Cortex of kidney (tissue), 1 donor: ENCODE measurements at places on chromosomes 4 and X.
A peak's percentile ranks its signal among the peaks of the same experiment; 100 is the strongest.

GRCh38 chr4:122826079-122826527, 528 bp upstream of the FGF2 start:
- no peak for DNase-seq

- DNase-seq: peak; percentile 55
Measured at GRCh38 chr4:78056265-78057129, 626 bp upstream of the FRAS1 start.

DNA sequence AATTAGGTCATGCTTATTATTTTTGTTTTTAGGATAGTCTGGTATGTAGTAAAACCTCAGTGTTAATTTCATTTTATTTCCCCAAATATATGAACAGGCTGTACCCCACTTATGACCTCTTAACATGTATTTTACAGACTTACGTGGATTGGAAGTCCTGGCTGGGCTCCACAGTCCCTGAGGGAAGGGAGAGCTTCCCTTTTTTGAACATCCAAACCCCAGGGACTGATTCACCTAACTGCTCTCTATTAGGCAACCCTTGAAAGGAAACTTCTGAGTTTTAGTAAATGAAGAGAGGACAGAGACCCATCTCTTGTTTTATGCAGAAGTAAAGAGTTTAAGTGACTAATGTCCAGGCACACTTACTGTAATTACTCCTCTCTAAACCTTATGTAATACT, 233.1 kb upstream of the SPRY1 start:
- no peak for DNase-seq

DNA sequence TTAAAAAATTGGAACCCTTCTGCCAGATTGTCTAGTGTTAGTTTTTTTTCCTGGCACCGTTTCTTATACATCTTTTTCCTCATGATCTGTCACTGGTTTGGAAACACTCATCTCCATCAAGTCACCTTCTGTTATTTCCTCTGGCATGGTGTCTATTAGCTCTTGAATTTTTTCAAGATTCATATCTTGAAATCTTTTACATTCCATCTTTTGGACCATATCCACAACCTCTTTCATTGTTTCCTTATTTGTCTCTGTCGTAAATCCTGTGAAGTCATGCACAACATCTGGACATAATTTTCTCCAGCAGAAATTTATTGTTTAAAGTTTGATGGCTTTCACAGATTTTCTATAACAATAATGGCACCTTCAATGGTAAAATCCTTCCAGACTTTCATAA, 10.2 kb upstream of the TMEM185A start:
- no peak for DNase-seq

DNA sequence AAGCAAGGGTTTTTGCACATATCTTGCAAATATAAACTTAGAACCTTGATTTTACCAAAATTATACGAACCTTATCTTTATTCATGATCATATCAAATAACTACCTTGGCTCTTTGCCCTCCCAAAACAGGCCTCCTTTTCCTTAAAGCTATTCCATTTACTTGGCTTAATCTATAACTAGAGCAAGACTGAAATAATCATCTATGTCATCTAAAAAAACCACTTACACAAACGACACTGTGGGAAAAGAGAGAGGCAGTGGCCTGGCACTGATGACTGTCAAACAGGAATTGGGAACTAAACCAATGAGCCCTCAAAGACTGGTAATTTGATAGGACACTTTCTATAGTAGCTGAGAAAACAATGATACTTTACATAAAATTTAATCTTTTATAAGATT, 11.7 kb upstream of the PTPN13 start:
- no peak for DNase-seq

- no peak for DNase-seq
Measured at GRCh38 chr4:133162941-133163340, 13.8 kb downstream of the PCDH10 start.

DNA sequence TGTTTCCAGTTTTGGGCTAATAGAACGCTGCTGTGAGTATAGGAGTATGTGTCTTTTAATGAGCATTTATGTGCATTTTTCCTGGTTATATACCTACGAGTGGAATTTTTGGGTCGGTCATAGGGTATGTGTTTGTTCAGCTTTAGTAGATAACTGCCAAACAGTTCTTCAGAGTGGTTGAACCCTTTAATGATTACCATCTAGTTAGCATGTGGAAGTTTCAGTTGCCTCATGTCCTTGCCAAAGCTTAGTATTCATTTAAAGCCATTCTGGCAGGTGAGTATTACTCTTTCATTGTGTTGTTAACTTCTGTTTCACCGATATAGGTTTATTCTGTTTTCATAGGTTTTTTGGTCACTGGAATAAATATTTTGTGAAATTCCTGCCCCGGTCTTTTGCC, 229.1 kb downstream of the ARHGAP10 start:
- DNase-seq: no peak

- no peak for DNase-seq
Measured at GRCh38 chr4:4639370-4639769, 97.5 kb upstream of the STX18 start.

DNA sequence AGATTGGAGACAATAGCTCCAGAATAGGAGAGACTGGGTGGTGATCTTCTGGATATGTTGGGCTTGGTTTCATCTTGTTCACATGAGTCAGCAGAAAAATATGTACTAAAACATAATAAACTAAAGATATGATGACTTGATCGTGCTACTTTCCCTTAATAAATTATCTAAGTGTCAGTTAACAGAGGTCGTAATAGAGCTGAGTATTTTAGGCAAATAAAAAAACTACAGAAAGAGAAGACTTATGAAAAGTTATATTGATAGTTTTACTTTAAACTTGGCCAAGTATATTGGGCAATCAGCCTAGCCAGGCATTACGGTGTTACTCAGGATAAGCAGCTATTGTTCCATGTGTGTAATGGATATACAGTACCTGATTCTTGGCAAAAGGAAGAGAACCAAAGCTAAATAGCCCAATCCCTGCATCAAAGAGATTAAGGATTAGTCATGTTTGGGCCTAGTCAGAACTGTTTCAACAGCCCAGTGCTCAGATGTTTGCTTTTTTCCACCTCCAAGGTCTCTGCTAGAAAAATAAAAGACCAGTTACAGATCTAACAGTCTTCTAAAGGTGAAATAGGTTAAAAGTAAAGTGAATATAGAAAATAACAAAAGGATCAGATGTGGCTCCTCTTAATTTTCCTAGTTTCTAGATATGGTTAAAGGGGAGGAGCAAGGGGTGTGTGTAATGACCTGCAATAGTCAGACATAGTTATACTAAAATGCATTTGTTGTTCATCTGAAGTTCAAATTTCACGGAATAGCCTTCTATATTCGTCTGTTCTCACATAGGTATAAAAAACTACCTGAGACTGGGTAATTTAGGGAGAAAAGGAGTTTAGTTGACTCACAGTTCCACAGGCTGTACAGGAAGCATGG, 262.6 kb downstream of the ADGRL3 start:
- DNase-seq: no peak

GRCh38 chr4:47715716-47716416, 122.0 kb downstream of the CORIN start:
- DNase-seq: no peak

DNA sequence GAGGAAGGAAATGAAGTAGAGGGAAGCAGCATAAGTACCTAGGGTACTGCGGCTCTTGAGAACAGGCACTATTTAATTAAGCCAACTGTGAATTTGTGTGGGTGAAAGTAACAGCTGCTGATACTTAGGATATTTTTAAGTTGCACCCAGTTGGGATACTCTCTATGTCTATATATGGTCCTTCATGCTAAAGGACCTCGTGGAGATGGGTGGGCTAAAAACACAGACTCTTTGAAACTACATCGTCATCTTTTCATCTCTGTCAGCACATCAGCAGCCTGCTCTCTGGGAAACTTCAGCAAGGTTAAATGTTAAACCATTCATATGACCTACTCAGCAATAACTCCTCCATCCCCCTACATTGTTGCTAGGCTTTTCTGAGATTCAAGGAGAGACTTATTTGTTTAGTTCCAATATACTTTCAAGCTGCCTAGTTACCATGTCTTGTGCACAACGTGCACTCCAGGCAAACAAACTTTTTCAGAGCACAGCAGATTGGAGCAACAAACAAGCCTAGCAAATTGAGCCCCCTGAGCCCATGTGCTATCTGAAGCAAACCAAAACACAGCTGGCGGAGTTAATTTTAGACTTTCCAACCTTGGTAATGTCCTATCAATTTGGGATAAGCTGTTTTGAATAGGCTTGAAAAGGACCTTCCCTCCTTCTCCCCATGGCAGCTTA, 6.2 kb upstream of the MOB1B start:
- no peak for DNase-seq

- DNase-seq: no peak
Measured at GRCh38 chr4:81021142-81021944, 9.2 kb upstream of the BMP3 start.

DNA sequence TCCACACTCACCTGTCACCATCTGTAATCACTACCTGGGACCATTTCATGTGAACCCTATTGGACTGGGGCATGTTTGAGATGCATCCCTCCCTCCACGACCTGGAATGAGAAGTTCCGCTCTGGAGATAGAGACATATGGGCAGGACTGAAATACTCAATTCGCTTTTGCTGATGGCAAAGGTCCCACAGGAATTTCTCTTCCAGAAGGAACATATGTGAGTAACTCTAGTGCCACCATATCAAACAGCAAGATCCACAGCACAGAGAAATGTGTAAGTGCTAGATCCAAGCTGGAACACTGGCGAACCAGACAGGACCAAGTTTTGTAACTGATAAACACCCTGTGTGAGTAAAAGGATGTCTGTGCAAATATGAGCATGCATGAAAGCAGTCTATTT, 43.9 kb downstream of the SEL1L3 start:
- DNase-seq: no peak

- DNase-seq: no peak
Measured at GRCh38 chr4:24754571-24754970, 40.8 kb upstream of the SOD3 start.

DNA sequence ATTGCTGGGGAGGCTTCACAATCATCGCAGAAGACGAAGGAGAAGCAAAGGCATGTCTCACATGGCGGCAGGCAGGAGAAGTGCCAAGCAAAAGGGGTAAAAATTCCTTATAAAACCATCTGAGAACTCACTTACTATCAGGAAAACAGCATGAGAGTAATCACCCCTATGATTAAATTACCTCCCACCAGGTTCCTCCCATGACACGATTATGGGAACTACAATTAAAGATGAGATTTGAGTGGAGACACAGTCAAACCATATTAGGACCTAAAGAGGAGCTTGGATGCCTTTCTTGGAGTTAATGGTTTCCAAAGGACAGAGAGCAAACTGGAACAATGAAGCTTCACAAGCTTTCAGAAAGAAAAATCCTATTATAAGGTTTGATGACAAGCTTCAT, 168.4 kb upstream of the SMARCAD1 start:
- no peak for DNase-seq

DNA sequence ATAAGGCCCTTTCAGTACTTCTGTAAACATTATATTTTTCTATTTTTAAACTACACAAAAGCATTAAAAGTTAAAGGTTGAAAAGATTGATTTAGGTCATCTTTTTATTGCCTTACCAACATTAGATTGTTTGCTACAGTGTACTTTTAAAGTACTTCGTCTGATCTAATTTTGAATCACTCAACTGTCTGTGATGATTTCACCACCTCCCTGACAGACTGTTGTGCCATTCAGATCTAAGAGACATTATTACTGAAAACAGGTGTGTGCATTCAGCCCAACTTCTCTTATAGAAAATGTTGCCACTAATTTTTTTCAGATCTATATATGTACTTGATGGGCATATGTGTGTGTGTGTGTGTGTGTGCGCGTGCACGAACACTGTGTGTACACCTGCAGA, 39.3 kb downstream of the GASK1B start:
- no peak for DNase-seq

GRCh38 chrX:111169141-111169540, 73.2 kb downstream of the PAK3 start:
- no peak for DNase-seq

- DNase-seq: no peak
Measured at GRCh38 chr4:145895056-145895455, 43.6 kb downstream of the ZNF827 start.

DNA sequence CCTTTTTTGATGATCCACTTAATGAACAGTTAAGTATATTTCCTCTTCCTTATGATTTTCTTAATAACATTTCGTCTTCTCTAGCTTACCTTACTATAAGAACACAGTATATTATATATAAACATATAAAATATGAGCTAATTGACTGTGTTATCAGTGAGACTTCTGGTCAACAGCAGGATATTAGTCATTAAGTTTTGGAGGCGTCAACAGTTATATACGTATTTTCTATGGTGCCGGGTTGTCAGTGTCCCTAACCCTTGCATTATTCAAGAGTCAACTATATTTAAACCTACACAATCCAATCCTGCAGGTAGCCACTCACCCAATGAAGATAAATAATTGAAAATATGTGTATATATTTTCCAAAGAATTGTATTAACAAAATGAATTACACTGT, 88.0 kb downstream of the NR3C2 start:
- no peak for DNase-seq
